ENCODE measurements at places on chromosomes 6 and 20.

DNA sequence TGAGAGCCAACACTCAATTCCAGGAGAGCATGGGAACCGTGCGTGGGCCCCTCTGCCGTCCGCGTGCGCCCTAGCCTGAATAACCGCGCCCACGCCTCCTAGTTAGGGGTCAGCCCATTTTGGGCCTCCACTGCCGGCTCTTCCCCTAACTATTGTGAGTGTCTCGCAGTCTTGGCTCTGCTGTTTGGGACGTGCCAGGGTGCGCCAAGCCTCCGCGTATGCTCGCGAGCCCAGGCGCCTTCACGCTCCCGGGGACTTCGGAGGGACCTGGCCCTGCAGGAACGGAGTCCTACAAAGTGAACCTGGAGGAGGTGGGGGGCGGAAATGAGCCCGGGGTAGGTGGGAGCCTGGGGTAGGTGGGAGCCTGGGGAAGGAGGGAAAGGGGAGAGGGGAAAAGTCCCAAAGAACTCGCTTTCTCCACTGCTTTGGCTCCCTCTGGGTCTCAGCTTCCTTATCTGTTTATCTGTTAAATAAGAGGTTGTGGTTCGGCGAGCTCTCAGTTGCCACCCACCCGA is 873 bp upstream of the GCM2 start:
- no peak for DNase-seq

- DNase-seq = no peak
Observed at GRCh38 chr6:36570264-36570663, 23.0 kb upstream of the STK38 start.

DNA sequence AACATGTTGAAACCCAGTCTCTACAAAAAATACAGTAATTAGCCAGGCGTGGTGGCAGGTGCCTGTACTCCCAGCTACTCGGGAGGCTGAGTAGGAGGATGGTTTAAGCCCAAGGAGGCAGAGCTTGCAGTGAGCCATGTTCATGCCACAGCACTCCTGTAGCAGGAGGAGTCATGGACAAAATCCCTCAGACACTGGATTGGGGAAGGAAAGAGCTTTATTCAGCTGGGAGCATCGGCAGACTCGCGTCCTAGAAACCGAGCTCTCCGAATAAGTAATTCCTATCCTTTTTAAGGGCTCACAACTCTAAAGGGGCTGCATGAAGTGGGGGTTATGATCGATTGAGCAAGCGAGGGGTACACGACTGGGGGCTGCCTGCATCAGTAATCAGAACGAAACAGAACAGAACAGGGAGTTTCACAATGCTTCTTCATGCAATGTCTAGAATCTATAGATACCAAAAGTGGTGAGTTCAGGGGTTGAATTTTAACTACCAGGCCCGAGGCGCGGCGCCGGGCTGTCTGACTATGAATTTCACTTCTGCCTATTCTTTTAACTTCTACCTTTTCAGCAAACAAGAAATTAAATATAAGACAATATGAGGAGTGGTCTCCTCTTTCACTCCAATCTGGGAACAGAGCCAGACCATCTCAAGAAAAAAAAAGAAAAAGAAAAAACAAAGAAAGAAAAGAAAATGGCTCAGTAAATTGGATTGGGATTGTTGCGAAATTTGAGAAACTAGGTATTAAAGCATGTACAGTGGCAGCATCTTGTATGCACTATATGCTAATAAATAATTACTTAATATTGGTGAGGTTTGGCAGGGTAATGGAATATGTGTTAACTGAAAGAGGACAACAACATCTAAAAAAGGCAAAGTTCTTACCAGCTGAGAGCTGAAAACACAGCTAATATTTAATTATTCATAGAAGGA is 23.6 kb downstream of the HMGN4 start:
- DNase-seq = no peak

DNA sequence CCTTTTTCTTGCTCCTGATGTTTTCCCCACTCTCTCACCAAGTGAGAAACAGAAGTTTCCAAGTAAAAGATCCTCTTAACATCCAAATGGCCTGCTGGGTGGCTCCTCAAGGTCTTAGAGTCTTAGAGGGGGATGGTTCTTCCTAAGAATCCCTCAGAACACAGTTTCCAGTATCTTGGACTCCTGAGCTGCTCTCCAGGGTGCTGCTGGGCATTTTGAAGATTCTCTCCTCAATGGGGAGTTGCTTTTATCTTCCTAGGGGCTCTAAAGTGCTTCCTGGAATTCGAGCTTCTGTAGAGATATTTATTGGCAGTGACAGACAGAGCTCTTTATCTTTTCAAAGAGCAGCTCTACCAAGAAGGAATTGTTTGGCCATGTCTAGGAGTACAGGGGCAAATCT is 70.8 kb upstream of the SLC35B3 start:
- DNase-seq = no peak

DNA sequence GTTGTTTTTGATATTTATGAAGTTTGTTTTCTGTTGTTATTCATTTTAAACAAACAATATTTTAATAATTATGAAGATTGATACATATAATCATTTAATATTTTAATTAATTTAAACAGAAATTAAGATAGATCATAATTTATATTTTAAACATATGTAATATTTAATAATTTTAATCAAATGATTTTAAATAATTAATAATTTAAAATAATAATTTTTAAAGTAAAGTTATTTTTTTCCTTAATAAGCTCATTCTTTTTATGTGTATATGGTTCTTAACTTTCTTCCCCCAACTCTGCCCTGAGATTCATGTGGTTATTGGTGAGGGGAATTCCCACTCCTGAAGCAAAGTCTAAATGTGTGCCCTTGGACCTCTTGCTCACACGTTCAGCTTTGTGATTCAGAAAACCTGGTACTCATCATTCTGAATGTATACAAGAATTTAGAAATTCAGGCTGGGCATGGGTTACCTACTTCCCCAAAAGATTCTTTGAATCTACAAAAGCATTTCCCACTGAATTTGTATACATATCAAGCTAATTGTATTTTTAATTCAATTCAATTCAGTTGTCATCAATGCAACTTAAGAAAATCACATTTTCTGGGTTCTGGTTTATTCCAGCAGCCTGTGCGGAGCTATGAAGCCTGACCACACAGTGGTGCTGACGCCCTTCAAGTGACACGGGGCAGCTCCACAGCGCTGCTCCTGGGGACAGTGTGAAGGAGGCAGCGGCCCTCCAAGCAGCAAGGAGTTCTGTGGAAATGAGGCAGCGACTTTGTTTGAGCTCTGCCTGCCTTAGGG is 168.9 kb upstream of the UST start:
- DNase-seq = peak; percentile 82

Data from EH (cell line).